ENCODE measurements at places on chromosomes 2 and 18.
A peak's percentile ranks its signal among the peaks of the same experiment; 100 is the strongest.

DNA sequence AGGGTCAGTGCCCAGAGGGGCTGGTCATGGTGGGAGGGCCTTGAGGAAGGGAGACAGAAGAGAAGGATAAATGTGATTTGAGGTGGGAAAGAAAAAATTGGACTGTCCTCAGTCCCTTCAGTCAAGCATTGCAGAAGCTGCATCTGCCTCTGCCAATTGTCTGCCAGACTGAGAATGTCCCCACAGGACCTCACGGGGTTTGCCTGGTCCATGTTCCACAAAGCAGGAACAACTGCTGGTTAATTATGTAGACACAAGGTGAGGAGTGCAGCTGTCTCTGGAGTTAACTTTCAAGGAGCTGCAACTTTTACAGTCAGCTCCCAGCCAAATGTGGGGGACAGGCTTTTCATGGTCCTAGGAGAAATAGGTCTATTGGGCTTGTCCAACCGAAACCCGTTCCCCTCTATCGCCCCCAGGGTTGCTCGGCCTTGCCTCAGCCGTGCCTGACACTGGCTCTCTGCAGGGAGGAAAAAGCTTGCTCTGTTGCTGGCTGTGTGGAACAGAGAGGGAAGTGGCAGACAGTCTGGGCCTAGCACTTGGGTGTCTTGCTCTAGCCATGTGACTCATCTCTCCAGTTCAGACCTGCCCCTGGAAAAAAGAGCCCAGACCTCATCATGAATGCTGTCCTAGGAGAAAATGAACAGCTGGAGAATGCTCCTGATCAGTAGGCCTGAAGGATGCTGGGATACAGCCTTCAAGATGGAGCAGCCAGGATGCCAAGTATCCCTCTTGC is 31.1 kb upstream of the PAX8 start:
- H3K4me1 ChIP-seq = no peaks in the 10 kb centered on the region
- peaks cover 6% of the 10 kb centered on the region for H3K27me3 ChIP-seq
- no peak overlapping the region for H3K4me3 ChIP-seq
- no peaks in the 10 kb centered on the region for H3K36me3 ChIP-seq
- DNase-seq = no peak

DNA sequence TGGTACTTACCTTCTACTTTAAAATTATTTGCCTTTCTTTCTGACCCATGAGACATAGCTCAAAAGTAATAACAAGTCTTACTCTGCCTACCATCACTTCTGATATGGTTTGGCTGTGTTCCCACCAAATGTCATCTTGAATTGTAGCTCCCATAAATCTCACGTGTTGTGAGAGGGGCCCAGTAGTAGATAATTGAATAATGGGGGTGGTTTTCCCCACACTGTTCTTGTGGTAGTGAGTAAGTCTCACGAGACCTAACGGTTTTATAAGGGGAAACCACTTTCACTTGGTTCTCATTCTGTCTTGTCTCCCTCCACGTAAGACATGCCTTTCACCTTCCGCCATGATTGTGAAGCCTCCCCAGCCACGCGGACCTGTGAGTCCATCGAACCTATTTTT is 47.5 kb downstream of the GALNT3 start:
- no peaks in the 10 kb centered on the region for H3K36me3 ChIP-seq
- H3K4me3 ChIP-seq = no peak overlapping the region
- H3K4me1 ChIP-seq = peaks cover 2% of the 10 kb centered on the region

- H3K4me3 ChIP-seq = no peak overlapping the region
- H3K4me1 ChIP-seq = no peaks in the 10 kb centered on the region
- H3K36me3 ChIP-seq = no peaks in the 10 kb centered on the region
- DNase-seq = no peak
Measured at GRCh38 chr18:7592305-7593071, 25.4 kb downstream of the PTPRM start.

DNA sequence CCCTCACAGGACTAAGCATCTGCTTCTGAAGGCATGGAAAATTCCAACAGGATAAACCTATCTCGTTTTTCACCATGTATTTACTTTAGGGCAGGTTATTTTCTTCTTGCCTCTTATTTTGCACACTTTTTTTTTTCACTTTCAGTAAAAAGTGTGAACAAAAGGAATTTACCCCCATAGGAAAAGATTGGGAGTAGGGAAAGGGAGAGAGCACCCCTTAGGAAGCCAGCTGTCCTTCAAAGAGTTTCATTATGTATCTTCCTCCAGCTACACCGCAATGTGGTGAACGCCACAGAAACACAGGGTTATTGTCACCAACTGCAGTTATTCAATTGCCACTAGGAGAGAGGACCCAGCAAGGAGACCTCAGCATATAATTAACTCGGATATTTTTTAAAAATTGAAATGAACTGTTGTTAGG is 286.2 kb upstream of the VRK2 start:
- no peak for DNase-seq
- H3K27me3 ChIP-seq = peaks cover 1% of the 10 kb centered on the region
- peak overlapping the region; percentile 13 for H3K4me3 ChIP-seq
- H3K4me1 ChIP-seq = peaks cover 6% of the 10 kb centered on the region
- H3K36me3 ChIP-seq = no peaks in the 10 kb centered on the region
- H3K27ac ChIP-seq = no peak overlapping the region

- H3K4me1 ChIP-seq = no peaks in the 10 kb centered on the region
- H3K27me3 ChIP-seq = peaks cover 2% of the 10 kb centered on the region
- DNase-seq = no peak
- no peak overlapping the region for H3K27ac ChIP-seq
Measured at GRCh38 chr2:151860613-151861146, 32.5 kb upstream of the ARL5A start.

DNA sequence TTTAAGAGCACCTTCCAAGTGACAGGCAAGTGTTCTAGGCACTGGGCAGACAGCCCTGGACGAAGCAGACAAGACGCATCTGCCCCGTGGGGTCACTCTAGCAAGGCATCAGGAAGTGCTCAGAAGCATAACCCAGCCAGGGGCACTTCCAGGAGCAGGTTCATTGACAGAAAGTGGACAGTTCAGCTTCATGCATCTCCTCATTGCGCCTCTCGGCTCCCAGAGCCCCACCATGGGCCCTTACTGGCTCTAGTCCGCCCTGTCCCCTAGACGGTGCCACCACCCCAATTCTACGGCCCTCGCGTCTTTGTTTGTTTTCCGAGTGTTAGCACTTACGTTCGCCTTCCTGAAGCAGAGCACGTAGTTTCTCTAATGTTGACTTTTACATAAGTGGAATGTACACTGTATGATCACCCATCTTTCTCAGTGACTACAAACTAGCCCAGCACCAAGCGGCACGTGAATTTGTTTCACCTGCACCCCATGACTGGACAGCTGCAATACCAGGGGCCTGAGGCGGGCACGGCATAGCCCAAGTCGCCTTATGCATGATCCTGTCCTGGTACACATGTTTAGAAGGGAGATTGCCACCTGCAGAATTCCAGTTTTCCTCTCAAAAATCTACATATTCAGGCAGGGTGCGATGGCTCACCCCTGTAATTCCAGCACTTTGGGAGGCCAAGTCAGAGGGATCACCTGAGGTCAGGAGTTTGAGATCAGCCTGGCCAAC is 33.2 kb downstream of the SNED1 start:
- H3K27ac ChIP-seq = no peak overlapping the region
- peaks cover 5% of the 10 kb centered on the region for H3K4me1 ChIP-seq
- no peak for DNase-seq
- peaks cover 4% of the 10 kb centered on the region for H3K36me3 ChIP-seq
- H3K4me3 ChIP-seq = no peak overlapping the region

DNA sequence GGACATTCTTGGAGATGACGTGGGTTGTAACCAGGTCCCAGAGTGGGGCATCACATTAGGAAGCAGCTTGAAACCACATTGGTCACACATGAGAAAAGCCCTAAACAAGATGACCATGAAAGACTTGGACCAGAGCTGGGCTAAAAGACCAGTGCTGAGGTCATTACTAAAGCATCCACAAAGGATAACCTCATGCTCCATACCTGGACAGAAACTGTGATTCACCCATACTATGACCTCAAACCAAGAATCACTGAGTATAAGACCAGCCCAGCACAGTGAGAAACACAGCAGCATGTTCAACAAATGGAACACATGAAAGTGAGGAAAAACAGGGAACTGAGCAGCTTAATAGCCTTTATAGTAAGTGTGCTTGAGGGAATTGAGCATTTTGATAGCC is 635.5 kb upstream of the NETO1 start:
- no peaks in the 10 kb centered on the region for H3K36me3 ChIP-seq
- no peaks in the 10 kb centered on the region for H3K4me1 ChIP-seq
- no peak overlapping the region for H3K4me3 ChIP-seq
- H3K27ac ChIP-seq = no peak overlapping the region
- H3K27me3 ChIP-seq = no peaks in the 10 kb centered on the region

DNA sequence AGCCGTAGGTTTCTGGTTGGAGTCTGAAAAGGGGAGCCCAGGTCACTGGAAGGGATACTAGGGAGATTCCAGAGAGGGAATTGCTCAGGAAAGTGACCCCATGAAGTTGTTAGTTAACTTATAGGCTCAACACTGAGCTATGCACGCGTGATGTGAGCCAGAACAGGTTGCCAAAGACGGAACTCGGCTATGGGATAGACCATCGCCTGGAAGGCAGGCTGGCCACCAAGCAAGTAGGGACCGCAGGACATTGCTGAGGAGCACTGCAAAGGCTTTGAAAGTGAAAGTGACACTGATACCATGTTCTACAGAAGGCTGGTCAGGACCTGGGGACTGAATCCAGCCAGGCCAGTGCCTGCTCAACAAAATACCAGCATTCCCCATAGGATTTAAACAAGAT is 7.3 kb downstream of the FARP2 start:
- no peak for DNase-seq
- no peak overlapping the region for H3K27ac ChIP-seq
- H3K4me3 ChIP-seq = no peak overlapping the region
- no peaks in the 10 kb centered on the region for H3K27me3 ChIP-seq

GRCh38 chr2:217797165-217797564 is 205.6 kb downstream of the TNS1 start:
- peaks cover 7% of the 10 kb centered on the region for H3K4me1 ChIP-seq
- H3K4me3 ChIP-seq = no peak overlapping the region
- H3K27me3 ChIP-seq = no peaks in the 10 kb centered on the region
- no peak for DNase-seq
- H3K36me3 ChIP-seq = no peaks in the 10 kb centered on the region
- no peak overlapping the region for H3K27ac ChIP-seq

GRCh38 chr2:100645695-100646429 is 83.1 kb downstream of the PDCL3 start:
- peaks cover 3% of the 10 kb centered on the region for H3K36me3 ChIP-seq
- no peaks in the 10 kb centered on the region for H3K27me3 ChIP-seq
- no peak overlapping the region for H3K4me3 ChIP-seq
- no peak overlapping the region for H3K27ac ChIP-seq
- no peak for DNase-seq

GRCh38 chr18:46163091-46163490 is 58.9 kb downstream of the HAUS1 start:
- H3K27ac ChIP-seq = no peak overlapping the region
- H3K4me3 ChIP-seq = no peak overlapping the region
- H3K36me3 ChIP-seq = no peaks in the 10 kb centered on the region
- peaks cover 26% of the 10 kb centered on the region for H3K4me1 ChIP-seq
- DNase-seq = no peak
- H3K27me3 ChIP-seq = no peaks in the 10 kb centered on the region

DNA sequence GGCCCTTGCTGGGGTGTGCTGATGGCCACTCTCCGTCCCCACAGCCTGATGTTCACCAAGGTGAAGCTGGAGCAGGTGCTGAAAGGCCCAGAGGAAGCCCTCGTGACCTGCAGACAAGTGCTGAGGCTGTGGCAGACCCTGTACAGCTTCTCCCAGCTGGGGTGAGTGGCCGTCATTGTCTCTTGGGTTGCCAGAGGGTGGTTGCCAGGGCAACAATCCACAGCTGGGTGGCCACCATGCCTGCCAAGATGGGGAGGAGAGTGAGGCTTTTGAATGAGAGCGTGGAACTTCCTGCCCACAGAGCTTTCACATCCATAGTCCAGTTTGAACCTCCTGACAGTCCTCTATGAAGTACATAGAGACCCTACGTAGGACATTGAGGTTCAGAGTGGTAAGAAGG is 108.8 kb downstream of the STPG4 start:
- H3K4me3 ChIP-seq = no peak overlapping the region
- no peaks in the 10 kb centered on the region for H3K27me3 ChIP-seq
- DNase-seq = no peak
- no peak overlapping the region for H3K27ac ChIP-seq

DNA sequence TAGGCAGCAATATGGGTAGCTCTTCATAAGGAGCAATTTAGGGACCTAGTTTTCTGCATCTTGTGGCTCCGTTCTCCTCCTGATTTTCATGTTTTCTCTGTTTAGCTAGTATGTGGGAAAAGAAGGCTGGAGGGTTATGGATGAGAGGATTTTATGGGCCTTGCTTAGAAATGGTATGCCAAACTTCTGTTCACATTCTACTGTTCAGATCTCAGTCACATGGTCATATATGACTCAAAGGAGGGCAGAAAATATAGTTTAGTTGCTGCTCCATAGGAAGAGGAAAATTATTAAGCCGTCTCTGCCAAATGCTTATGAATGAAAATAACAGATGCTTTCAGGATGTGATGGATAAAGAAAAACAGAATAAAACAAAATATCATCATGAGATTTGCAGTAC is 361.8 kb upstream of the CWC22 start:
- no peak for DNase-seq
- H3K27ac ChIP-seq = no peak overlapping the region
- no peak overlapping the region for H3K4me3 ChIP-seq
- no peaks in the 10 kb centered on the region for H3K36me3 ChIP-seq
- H3K4me1 ChIP-seq = no peaks in the 10 kb centered on the region
- H3K27me3 ChIP-seq = no peaks in the 10 kb centered on the region

DNA sequence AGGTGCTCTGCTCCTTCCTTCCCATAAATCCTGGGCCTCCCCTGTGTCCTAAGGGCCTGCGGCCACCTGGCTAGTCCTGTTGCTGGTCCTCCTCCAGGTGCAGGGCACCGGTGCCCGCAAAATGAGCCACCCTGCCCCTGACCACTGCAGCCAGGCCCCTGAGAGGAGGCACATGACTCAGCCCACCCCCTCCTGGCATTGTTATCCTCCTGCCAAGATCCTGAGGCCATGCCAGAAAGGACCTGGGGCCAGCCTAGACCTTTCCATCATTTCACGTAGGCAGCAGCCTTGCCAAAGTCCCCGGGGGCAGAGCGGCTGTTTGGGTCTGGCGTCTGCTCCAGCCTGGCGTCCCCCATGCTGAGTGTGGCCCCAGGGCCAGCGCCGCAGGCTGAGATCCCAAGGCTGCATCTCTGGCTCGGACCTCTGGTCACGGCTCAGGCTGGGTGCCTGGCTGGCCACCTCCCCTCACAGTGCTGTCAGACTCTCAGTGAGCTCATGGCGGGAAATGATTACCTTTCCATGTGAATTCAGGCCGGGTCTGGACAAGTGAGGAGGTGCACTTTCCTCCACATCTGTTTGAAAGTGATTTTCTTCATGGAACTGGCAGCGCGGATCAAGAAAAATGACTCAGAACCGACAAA is 81.0 kb downstream of the NDUFA10 start:
- H3K36me3 ChIP-seq = peaks cover 2% of the 10 kb centered on the region
- H3K4me1 ChIP-seq = peaks cover 9% of the 10 kb centered on the region
- no peaks in the 10 kb centered on the region for H3K27me3 ChIP-seq
- H3K27ac ChIP-seq = no peak overlapping the region
- no peak for DNase-seq
- no peak overlapping the region for H3K4me3 ChIP-seq

- peaks cover 23% of the 10 kb centered on the region for H3K4me1 ChIP-seq
- no peak overlapping the region for H3K4me3 ChIP-seq
- no peaks in the 10 kb centered on the region for H3K36me3 ChIP-seq
- no peak overlapping the region for H3K27ac ChIP-seq
- peaks cover 11% of the 10 kb centered on the region for H3K27me3 ChIP-seq
Measured at GRCh38 chr18:58898010-58898799, 33.5 kb downstream of the ZNF532 start.

- H3K27ac ChIP-seq = peak overlapping the region; percentile 93
- H3K27me3 ChIP-seq = no peaks in the 10 kb centered on the region
- H3K4me1 ChIP-seq = peaks cover 78% of the 10 kb centered on the region
- no peaks in the 10 kb centered on the region for H3K36me3 ChIP-seq
- DNase-seq = no peak
Measured at GRCh38 chr2:181309586-181309985, 147.6 kb upstream of the ITGA4 start.

All from activated naive CD8-positive, alpha-beta T cell treated with anti-CD3 and anti-CD28 coated beads, Interleukin-2, amount 50 U/mL, for 24 hours (primary cell).